ENCODE measurements at places on chromosomes 3 and 15. TPM values are rescaled to one million over a fixed set of nuclear protein-coding genes. Genes with fewer than 3 reads are reported as not detected.

The SCAANT1 gene
- total RNA-seq = not detected

The RGMA gene
- total RNA-seq = 0.55 TPM

The RYR3 gene
- total RNA-seq = not detected

The FHIT gene
- total RNA-seq = 1.8 TPM

The ACOX2 gene
- total RNA-seq = 0.39 TPM

The STAG1 gene
- 10.2 TPM for total RNA-seq

The CX3CR1 gene
- total RNA-seq = not detected

The GOLGA6L2 gene
- not detected for total RNA-seq

The SLC25A38 gene
- total RNA-seq = 25.7 TPM

The ZNF660 gene
- 0.72 TPM for total RNA-seq
